ENCODE measurements at places on chromosomes 2 and 18.

- DNase-seq, result no peak
These were observed 262.7 kb upstream of the SPHKAP start for GRCh38 chr2:228444161-228444560.

- DNase-seq, result peak; percentile 54
These were observed 14.1 kb downstream of the KLF11 start for GRCh38 chr2:10057231-10058107.

- DNase-seq, result no peak
These were observed 106.4 kb downstream of the KCNH7 start for GRCh38 chr2:162731917-162732804.

DNA sequence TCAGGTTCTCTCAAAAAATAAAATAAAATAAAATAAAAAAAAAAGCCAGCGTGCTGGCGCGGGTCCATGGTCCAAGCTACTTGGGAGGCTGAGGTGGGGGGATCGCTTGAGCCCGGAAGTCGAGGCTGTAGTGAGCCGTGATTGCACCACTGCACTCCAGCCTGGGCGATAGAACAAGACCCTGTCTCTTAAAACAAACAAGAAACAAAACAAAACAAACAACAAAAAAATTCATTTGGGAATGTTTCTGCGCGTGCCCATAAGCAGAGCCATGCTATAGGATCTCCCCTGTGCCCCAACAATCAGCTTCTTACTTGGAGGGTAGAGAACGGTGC is 16.4 kb upstream of the CD8A start:
- no peak for DNase-seq

DNA sequence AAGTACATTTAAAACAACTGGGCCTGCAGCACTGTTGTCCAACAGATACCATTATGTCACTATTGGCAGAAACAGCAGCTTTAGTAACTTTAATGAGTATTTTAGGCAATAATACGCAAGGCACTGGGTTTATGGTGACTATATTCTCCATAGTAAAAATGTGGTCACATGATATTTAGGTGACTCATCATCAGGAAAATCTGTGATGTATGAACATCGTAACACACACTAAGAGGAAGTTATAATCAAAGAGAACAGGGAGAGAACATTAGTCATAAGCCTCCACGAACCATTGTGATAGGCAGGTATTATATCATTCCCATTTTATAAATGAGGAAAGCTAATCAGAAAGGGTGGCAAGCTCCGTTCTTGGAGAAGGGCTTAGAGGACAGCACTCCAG is 36.9 kb downstream of the RAPH1 start:
- peak; percentile 79 for DNase-seq

GRCh38 chr2:149731079-149731478 is 143.5 kb upstream of the MMADHC start:
- DNase-seq, result no peak

DNA sequence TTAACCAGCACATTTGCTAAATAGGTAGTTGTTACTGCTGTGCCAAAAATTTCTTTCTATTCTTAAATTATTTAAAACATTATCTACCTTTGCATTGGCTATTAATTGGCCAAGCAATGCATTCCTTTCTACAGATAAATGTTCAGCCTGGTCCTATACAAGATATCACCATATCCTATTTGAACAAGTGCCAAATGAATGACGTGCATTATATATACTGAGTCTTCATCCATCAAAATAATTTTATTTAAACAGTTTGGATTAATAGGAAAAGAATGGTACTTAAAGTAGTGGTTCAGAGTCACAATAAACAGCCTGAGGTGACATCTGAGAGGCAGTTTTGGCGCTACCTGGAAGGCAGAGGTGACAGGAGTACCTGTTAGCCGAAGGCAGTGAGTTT is 230.1 kb upstream of the EPAS1 start:
- no peak for DNase-seq

All from HFFc6 (cell line).